ENCODE measurements at places on chromosomes 11 and 22. TPM values are rescaled to one million over a fixed set of nuclear protein-coding genes. Genes with fewer than 3 reads are reported as not detected.

HSPB2 gene
- total RNA-seq, result not detected

DNA sequence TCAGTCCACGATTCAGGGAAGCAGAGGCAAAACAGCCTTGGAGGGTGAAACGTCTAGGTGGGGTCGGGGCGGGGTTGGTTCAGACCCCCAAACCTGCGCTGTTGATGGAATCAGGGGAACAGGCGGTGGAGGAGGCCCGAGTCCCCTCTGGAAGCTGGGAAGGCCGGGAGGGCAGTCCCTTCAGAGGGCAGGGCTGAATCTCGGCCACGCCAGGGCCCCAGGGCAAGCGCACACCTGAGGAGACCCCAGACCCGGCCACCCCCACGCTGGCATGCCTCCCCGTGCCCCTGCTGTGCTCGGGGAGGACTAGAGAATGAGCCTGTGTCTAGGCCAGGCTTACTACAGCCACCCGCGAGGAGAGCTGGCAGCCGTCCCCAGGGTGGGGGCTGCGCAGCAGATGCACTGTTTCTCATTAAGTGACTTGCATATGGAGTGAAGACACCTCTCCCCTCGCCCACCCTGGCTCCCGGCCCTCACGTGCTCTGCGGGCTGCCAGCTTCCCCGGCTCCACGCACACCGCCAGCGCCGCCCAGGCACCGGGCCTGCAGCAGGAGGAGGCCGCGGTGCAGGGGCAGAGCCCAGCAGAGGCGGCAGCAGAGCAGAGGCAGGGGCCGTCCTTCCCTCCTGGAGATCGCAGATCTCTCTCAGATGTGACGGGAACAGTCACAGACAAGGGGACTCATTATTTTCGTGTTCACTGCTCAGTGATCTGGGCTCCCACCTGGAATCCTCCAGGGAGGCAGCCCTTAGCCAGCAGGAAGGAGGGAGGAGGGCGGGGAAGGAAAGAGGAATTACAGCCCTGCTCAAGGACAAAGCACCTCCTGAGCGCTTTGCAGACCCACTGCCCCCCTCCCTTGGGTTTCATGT lies 47.1 kb upstream of the OPCML start:
- DNase-seq, result no peak

OR6T1 gene
- not detected for total RNA-seq

DNA sequence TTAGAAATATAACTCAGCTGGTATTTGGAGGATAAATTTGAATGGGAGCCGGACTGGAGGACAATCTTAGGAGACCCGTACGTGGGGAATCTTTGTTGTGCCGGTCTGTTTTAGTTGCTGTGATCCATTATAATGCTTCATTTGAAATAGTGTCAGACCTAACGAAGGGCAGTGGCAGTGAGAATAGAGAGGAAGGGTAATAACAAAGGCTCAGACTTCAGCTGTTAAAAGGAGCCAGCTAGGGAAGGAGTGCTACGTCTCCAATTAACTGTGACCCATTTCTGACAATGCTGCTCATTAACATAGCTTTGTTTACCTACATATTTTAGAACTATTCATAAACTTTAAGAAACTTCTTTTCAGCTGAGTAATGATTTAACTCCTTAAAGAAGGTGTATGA lies 246.9 kb downstream of the OPCML start:
- no peak for DNase-seq

C11orf65 gene
- total RNA-seq, result 0.28 TPM

- no peak for DNase-seq
Measured at GRCh38 chr22:30643055-30643875, 7.7 kb downstream of the SLC35E4 start.

DNA sequence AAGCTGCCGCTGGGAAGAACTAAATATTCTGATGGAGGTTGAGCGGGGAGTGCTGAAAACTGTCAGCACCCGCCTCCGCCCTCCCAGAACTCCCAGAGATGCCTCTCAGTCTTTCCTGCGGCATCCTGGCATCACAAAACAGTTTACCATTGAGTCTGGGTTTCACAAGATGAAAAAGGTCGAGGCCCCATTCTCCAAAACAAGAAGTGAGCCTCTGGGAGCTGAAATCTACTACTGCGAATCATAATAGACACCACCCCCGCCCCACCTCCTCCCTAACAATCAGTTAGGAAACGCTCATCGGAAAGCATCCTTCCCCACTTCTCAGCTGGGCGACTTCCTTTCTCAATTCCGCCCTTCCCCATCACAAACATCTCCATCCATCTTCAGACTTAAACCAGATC lies 1.0 kb downstream of the SUN2 start:
- no peak for DNase-seq

DSCAML1 gene
- total RNA-seq, result not detected

GRCh38 chr22:41963453-41964111 lies 5.7 kb upstream of the SEPTIN3 start:
- no peak for DNase-seq
